CD4-positive, alpha-beta T cell treated with Interleukin-2 at 100 ng/mL for 4 hours (primary cell): ENCODE measurements at places on chromosomes 12 and 14.

GRCh38 chr12:115464661-115465060, 780.7 kb upstream of the TBX3 start:
- DNase-seq, result no peak

- DNase-seq, result no peak
Measured at GRCh38 chr12:105765053-105766014, 373.4 kb downstream of the NUAK1 start.

- no peak for DNase-seq
Measured at GRCh38 chr14:81589381-81590065, 55.9 kb upstream of the SEL1L start.

GRCh38 chr12:210277-211141, 3.4 kb downstream of the SLC6A12 start:
- DNase-seq, result no peak

- no peak for DNase-seq
Measured at GRCh38 chr14:104891664-104892530, 26.8 kb downstream of the CEP170B start.

DNA sequence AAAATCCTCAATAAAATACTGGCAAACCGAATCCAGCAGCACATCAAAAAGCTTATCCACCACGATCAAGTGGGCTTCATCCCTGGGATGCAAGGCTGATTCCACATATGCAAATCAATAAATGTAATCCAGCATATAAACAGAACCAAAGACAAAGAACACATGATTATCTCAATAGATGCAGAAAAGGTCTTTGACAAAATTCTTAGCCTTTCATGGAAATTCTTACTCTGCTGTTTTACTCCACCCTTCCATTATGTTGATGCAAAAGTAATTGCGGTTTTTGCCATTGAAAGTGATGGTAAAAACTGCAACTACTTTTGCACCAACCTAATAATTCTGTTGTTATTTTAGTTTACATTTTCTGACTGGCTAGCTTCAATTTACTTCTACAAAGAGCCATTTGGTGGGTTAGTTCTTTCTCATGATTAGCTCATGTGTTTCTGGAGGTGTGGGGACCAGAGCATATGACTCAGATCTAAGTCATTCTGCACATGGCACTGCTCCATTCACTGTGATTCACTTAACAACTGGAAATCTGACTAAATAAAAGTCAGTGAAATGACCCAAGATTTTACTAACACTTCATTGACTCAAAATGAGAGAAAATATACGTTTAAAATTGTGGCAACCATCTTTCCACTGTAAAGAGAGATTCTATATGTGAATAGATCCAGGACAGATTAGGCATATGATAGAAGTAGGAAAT, 99.9 kb downstream of the TMTC3 start:
- DNase-seq, result no peak

DNA sequence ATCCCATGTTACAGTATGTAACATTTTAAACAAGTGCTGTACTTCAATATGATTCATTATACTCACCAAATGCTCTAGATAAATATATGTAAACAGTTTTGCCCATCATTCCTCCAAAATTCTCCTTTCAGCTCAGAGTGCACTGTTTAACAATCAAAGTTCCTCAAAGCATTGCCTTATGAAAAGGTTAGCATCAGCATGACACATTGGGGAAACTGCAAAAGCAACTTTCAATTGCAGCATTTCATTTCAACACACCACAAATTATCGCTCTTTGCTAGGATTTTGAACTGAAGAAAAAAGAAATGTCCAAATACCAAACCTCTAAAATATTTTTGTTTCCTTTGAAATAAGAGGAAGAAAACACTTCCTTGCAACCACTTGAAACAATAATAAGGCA, 413.2 kb downstream of the FLRT2 start:
- DNase-seq, result no peak
